ENCODE measurements at places on chromosomes 7 and 10. TPM values are rescaled to one million over a fixed set of nuclear protein-coding genes. Genes with fewer than 3 reads are reported as not detected.

DNA sequence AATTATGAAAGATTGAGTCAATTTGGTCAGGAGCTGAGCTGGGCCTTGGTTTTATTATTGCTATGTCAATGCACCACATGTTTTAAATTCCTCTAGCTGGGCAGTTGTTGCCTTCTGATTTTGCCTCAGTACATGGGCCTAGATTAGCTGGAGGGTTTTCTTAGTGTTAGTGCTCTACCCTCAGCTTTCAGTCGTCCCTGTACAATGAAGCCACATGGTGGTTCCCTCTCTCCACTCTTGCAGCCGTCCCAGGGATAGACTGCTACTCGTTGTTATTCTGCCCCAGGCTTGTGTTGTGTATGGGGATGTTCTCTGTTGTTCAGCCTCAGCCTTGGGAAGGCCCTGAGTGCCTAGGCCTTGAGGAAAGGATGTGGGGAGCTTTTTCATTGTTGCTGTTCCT, 37.0 kb downstream of the NHLRC2 start:
- no peak for DNase-seq

- DNase-seq: no peak
Observed at GRCh38 chr10:101896225-101896877, 52.8 kb upstream of the KCNIP2 start.

SUN3 gene
- not detected for total RNA-seq

- no peak for DNase-seq
Observed at GRCh38 chr7:157523371-157523765, 186.6 kb downstream of the DNAJB6 start.

DNA sequence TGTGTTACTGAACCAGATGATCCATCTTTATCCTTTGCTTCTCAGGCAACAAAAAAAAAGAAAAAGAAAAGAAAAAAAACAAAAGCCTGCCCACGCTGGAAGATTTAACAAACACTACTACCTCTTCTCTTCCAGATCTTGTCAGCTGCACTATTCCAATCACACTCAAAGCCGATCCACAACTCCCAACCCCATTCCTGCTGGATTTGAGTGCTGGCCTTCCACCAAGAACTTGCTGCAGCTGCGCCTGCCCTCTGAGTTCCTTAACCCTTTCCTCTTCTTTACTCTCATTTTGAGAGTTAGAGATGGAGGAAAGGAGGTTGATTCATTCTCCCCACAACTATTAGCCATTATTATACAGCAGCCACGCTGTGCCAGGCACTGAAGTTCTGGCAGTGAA, 16.0 kb upstream of the ITGA8 start:
- peak; percentile 17 for DNase-seq

- peak; percentile 92 for DNase-seq
Observed at GRCh38 chr7:45924283-45924682, 3.2 kb upstream of the IGFBP3 start.

CYP3A4 gene
- not detected for total RNA-seq

TMEM213 gene
- not detected for total RNA-seq

DNA sequence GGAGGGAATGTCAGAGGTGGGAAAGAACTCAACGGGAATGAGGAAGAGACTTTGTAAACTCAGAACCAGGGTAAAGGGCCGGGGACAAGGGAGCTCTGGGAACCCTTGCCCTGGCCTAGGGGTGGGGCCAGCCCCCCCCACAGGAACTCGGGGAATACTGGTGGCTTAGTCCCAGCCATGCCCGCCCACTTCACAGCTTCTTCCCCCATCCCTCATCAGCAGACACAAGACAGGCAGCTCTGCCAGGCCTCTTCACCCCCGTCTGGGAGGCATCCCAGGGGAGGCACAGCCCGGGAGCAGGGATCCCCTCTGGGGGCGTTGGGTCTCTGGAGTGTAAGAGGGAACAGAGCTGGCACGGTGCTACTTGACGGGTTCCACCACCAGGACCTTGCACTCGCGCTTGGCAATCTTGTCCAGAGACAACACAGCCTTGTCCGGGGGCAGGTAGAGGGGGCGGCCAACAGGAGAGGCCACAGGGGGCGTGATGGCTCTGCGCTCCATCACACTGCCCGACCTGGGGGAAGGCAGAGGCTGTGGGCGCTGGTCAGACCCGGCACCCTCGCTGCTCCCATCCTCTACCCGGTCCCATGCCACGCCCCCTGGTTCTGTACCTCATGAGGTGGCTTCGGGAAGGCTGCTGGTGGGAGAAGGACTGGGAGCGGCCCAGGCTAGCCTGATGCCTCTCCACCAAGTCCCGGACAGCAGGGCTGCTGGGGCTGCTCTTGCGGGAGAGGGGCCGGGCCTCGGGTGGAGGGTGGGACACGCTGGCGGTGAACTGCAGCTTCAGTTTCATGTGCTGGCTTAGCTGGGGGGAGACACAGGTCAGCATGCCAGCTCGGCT, 3.7 kb downstream of the TRAPPC14 start:
- DNase-seq: no peak

DNA sequence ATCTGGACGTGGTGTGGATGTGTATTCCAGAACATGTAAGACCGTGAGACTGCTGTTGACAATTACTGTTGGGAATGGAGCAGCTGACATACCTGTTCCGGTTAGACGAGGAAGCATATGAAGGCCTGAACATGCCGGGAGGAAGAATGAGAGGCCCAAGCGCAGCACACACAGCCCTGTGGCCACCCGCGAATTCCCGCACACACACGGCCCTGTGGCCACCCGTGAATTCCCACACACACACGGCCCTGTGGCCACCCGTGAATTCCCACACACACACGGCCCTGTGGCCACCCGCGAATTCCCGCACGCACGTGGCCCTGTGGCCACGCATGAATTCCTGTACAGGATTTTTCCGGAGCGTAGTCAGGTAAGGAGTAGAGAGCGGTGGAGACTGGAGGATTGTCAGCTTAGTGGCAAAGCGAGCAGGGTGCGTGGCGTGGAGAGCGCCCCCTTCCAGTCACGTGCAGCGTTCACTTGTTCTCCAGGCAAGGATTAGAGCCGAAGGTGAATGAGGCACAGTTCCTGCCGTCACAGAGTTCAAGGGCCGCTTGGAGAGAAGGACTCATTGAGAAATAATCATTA, 9.5 kb upstream of the SUN1 start:
- DNase-seq: no peak

GRCh38 chr7:101744588-101744987, 72.8 kb upstream of the CUX1 start:
- DNase-seq: no peak

GRCh38 chr7:151129117-151129959, 38.2 kb downstream of the GBX1 start:
- DNase-seq: no peak

- DNase-seq: no peak
Observed at GRCh38 chr10:104391150-104391968, 37.7 kb downstream of the CFAP58 start.

- peak; percentile 80 for DNase-seq
Observed at GRCh38 chr7:135716677-135717238, 11.2 kb downstream of the SLC13A4 start.

GRCh38 chr10:78236416-78237015, 202.9 kb downstream of the RPS24 start:
- no peak for DNase-seq

- DNase-seq: no peak
Observed at GRCh38 chr10:72044417-72045041, 43.8 kb downstream of the SPOCK2 start.

TMEM229A gene
- total RNA-seq: not detected

TMEM196 gene
- total RNA-seq: not detected

- no peak for DNase-seq
Observed at GRCh38 chr10:54800741-54801421, at the start of gene PCDH15. Gene PCDH15 (minus strand): TSS chr10:54801231. CDS start chr10:54664262, 136,969 bp downstream.

DNA sequence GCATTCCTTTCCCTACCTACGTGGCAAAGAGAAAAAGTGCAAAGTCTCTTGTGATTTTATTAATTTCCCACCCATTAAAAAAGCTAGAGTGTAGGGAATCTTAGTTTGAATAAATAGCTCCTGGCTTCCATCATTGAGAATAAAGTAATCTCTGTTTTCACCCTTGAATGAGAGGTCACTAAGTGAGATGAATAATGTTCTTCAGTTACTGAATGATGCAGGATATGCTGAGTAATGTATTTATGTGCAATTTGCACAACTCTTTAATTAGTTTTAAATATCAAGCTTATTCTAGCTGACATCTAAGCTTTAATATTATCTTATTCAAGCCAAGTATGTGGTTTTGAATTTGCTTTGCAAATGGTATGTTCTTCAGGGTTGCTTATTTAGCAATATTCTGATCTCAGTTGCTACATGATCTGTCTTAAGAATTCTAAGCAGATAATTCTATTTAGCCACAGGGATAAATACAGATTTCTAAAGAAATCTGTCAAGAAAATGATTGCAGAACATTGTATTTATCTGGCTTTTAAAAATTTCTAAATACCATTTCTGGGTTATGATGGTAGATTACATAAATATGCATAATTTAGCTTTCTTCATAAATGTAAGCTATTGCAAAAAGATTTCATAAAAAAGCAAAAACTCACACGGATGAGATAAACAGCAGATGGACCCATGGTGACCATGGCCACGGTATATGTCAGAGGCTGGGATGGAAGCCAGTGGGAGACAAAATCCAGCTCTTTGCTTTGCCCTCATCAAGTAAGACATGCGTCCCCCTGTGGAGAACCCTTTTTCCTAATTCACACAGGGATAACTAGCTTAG, 141.0 kb downstream of the MACC1 start:
- DNase-seq: no peak

CHN2 gene
- not detected for total RNA-seq

- peak; percentile 80 for DNase-seq
Observed at GRCh38 chr10:30818854-30819253, 189.3 kb upstream of the LYZL2 start.

DNA sequence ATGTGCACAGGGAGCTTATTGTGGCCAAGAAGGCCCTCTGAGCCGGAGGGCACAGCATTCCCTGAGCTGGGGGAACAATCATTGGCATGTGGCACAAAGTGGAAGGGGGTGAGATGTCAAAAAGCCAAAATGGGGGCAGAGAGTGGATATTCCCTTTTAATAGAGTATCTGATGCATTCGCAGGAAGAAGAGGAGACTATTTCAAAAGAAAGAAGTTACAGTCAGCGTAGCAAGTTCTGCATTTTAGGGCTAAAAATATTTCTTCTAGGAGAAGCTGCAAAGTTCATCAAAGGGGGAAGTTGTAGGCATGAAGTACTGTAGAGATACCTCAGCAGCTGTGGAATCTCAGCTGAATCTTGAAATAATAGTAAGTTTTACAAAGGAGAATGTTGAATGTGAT, 136.0 kb upstream of the WDR11 start:
- DNase-seq: no peak

GRCh38 chr7:69217516-69218350, 380.5 kb upstream of the AUTS2 start:
- DNase-seq: no peak

DNA sequence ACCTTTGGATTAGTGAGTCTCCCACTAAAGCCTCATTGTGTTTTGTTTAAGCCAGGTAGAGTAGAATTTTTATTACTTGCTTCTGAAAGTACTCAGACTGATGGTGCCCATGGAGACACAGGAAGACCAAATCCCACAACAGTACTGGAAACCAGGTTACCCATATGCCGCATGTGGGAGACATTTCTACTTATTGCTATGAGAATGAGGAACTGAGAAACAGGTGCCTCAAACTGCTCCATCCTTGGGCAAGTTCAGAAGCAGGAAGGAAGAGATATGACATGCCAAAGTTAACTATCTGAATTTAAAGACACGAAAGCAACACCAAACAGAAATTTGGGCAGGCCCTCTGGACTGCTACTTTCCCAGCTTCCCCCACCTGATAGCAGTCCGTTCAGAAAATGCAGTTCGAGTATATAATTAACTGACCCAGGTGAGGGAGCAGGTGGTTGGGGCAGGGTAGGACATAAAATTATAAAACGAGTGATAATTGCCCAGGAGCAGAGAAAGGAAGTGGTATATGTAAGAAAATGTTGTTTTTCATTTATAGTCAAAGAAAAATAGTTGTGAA, 382.3 kb upstream of the MTPN start:
- DNase-seq: no peak

- peak; percentile 58 for DNase-seq
Observed at GRCh38 chr10:124200011-124200410, 106.6 kb upstream of the CHST15 start.

GRCh38 chr7:92244808-92245486, 767 bp downstream of the KRIT1 start:
- DNase-seq: peak; percentile 21
